IPS DF 19.7 (cell line): ENCODE measurements at places on chromosomes 3 and 15.

GRCh38 chr15:64751464-64751863 is 23.9 kb downstream of the RBPMS2 start:
- DNase-seq: no peak

- no peak for DNase-seq
Observed at GRCh38 chr3:59265566-59265965, 215.7 kb upstream of the CFAP20DC start.

DNA sequence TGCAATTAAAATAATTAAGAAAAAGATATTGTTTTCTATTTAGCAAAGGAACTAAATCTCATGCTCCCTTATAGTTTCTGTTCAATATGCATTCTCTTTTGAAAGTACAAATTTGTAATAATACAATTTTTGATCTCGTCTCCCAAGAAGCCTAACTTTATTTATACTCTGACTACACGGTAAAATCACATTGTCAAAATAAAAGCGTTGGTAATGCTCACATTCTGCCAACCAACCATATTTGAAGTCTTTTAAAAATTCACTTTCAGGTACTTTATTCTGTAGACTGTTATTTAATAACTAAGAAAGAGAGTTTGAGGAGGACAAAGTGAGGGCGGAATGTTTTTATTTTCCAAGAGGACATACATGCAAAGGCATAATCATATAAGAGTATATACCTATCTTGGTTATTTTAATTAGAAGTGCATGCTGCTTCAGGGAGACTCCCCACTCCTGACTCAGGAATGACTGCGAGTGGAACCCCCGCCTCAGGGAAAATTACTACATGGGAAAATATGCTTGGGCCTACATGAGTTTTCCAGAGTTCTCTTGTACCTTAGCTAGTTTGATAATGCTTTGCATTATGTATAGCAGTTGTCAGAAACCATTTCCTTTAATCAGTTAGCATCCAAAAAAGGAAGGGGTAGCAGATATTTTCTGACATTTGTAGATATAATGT is 19.3 kb downstream of the MBNL1 start:
- no peak for DNase-seq

DNA sequence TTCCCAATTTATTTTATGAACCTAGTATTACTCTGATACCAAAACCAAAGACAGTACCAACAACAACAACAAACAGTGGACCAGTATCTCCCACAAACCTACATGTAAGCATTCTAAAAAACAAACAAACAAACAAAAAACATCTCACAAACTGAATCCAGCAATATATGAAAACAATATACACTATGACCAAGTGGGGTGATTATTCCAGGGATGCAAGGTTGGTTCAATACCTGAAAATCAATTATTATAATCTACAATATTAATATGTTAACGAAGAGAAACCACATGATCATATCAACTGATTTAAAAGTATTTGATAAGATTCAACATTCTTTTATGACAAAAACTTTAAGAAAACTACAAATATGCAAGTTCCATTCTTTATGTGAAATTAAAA is 391.3 kb downstream of the MAGI1 start:
- DNase-seq: no peak
